ENCODE measurements at places on chromosomes 16 and 17.

GRCh38 chr17:8468127-8468526 is 32.4 kb downstream of the NDEL1 start:
- DNase-seq = no peak

DNA sequence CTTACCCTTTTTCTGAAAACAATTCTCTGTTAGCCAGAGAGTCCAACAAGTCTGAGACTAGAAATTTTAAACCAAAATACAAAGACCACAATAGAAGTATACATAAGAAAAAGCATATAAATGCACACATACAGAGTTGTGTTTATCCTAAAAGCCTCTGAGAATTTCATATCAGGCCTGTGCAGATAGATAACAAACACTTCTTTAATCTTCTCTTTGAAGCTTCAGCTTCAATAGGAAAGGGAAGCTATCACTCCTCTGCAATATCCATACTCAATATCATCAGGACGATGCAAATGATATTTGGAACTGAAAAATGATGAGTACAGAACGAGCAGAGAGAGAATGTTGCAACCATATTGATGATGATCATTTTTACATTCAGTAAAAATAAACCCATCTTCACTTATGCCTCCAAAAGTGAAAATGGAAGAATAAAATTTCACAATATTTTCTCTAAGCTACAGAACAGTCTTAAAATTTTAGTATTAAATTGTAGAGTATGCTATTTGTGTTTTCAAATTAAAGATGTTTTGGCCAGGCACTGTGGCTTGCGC is 61.6 kb downstream of the SKAP1 start:
- DNase-seq = no peak

- DNase-seq = peak; percentile 74
Measured at GRCh38 chr17:57459286-57459915, 203.1 kb downstream of the MSI2 start.

DNA sequence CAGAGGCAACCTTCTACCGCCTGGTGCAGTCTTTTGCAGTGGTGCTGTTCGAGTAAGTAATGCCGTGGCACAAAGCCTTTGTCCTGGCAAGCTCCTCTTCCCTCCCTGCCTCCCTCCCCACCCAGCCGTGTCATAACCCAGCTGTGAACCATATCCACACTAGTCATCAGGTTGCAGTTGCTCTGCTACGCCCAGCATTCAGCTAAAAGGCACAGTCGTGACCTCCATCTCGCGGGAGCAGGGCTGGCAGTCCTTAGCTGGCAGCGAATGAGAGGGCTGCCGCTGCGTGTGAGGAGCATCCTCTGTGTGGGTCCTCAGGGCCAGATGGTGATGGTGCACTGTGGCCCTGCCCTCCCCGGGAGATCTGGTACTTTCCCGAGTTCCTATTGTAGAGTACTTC is 39.3 kb downstream of the CIBAR2 start:
- no peak for DNase-seq

GRCh38 chr17:66691644-66692420 is 143.1 kb upstream of the CACNG5 start:
- DNase-seq = no peak

- DNase-seq = no peak
Measured at GRCh38 chr17:42530952-42531454, 5.0 kb upstream of the NAGLU start.

GRCh38 chr17:4509401-4509800 is 10.7 kb downstream of the SPNS2 start:
- peak; percentile 48 for DNase-seq

GRCh38 chr16:4365615-4366014 is 6.0 kb upstream of the VASN start:
- no peak for DNase-seq

GRCh38 chr17:43845766-43846165 is 1.2 kb upstream of the CD300LG start:
- DNase-seq = no peak

- no peak for DNase-seq
Measured at GRCh38 chr16:19781226-19781625, 63.2 kb downstream of the IQCK start.

- DNase-seq = no peak
Measured at GRCh38 chr17:75776386-75777295, 8.0 kb upstream of the UNK start.

- no peak for DNase-seq
Measured at GRCh38 chr17:29048440-29049368, 5.8 kb downstream of the PIPOX start.

GRCh38 chr16:81190667-81191066 is 47.8 kb upstream of the BCO1 start:
- DNase-seq = no peak

- no peak for DNase-seq
Measured at GRCh38 chr16:48450367-48450766, 65.2 kb upstream of the SIAH1 start.

GRCh38 chr16:75197522-75198134 is 9.3 kb downstream of the CTRB2 start:
- DNase-seq = no peak

DNA sequence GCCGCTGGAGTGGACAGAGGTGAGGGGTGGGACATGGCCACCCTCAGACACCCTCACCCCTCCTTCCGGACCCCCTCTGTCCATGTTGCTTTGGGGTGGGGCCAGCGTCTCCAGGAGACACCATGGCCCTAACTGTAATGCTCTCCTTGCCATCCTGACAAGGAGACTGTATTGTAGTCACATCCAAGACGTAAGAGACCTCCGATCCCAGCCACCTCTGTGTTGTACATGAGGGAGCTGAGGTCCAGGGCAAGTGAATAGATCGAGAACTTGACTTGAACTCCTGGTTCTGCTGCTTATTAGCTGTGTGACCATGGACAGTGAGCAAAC is 30.2 kb downstream of the POLR3E start:
- DNase-seq = no peak

DNA sequence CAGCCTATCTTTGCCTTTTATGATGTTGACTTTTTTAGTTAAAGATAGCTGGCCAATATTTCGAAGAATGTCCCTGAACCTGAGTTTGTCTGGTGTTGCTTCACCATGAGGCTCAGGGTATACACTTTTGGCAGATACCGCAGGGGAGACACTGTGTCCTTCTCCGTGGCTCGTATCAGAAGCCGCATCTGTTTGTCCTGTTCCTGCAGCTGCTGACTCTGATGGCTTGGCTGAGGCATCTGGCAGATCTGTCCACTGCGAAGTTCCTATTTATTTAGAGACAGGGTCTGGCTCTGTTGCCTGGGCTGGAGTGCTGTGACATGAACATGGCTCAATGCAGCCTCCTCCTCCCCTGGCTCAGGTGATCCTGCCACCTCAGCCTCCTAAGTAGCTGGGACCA is 93.5 kb downstream of the CRISPLD2 start:
- no peak for DNase-seq

DNA sequence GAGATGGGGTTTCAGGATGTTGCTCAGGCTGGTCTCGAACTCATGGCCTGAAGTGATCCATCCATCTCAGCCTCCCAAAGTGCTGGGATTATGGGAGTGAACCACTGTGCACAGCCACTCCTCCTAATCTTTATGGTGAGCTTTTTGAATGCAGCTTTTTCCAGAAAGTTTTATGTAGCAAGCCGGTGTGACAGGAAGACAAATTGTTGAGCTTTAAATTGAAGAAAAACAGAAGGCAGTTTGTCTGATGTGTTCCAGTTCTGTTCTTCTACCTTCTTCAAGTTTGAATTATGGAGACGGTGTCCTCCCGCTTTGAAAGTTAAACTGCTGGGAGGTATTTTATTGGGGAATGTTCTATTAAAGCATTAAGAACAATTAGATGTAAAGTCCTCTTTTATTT is 177.1 kb downstream of the SNX29 start:
- no peak for DNase-seq

- no peak for DNase-seq
Measured at GRCh38 chr16:83363521-83363920, 444.3 kb upstream of the HSBP1 start.

- no peak for DNase-seq
Measured at GRCh38 chr17:73267648-73268537, 6.2 kb upstream of the CPSF4L start.

- no peak for DNase-seq
Measured at GRCh38 chr17:72049914-72050313, 70.9 kb upstream of the SOX9 start.

Data from activated CD4-positive, alpha-beta T cell treated with anti-CD3 and anti-CD28 coated beads, Interleukin-2, amount 50 U/mL, for 16 hours (primary cell).